Stimulated activated CD8-positive, alpha-beta memory T cell treated with anti-CD3 and anti-CD28 coated beads, Interleukin-4, amount 100 ng/mL, for 1 hour (primary cell): ENCODE measurements at places on chromosomes 6 and 20.

DNA sequence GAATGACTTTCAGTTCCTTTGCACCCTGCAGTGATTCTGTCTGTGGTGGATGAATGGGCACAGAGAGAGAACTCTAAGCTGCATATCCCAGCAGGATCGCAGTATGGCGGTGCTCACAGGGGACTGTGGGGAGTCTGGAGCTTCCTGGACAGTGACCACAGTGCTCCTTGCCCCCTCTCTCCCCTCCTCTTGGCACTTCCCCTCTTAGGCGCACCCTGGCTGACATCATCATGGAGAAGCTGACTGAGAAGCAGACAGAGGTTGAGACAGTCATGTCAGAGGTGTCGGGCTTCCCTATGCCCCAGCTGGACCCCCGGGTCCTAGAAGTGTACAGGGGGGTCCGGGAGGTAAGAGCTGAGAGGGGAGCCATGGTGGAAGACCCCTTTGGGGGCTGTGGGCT, 8.6 kb downstream of the BYSL start:
- DNase-seq: no peak

- DNase-seq: no peak
Measured at GRCh38 chr20:47551222-47551621, 49.5 kb downstream of the NCOA3 start.

- DNase-seq: no peak
Measured at GRCh38 chr6:20341096-20341495, 60.6 kb upstream of the E2F3 start.

- DNase-seq: no peak
Measured at GRCh38 chr6:161575523-161576254, 301.8 kb upstream of the AGPAT4 start.

GRCh38 chr6:155270561-155271091, 6.8 kb downstream of the CLDN20 start:
- DNase-seq: no peak

DNA sequence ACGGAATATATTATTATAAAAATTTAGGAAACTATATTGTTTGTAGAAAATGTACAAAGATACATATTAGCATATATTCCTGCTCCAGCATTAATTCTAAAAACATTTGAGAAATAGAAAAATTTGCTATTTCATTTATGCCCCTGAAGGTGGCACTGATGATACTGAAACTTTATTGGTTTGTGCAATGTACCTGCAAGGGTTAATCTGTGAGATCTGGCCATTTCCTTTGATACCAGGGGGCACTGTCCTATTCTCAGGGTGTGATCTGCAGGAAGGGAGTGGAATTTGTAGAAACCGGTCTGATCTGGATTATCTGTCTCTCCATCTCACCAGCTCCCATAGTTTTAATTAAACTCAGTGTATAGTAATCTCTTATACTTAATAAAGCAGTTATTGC, 625.1 kb upstream of the IMPG1 start:
- no peak for DNase-seq

DNA sequence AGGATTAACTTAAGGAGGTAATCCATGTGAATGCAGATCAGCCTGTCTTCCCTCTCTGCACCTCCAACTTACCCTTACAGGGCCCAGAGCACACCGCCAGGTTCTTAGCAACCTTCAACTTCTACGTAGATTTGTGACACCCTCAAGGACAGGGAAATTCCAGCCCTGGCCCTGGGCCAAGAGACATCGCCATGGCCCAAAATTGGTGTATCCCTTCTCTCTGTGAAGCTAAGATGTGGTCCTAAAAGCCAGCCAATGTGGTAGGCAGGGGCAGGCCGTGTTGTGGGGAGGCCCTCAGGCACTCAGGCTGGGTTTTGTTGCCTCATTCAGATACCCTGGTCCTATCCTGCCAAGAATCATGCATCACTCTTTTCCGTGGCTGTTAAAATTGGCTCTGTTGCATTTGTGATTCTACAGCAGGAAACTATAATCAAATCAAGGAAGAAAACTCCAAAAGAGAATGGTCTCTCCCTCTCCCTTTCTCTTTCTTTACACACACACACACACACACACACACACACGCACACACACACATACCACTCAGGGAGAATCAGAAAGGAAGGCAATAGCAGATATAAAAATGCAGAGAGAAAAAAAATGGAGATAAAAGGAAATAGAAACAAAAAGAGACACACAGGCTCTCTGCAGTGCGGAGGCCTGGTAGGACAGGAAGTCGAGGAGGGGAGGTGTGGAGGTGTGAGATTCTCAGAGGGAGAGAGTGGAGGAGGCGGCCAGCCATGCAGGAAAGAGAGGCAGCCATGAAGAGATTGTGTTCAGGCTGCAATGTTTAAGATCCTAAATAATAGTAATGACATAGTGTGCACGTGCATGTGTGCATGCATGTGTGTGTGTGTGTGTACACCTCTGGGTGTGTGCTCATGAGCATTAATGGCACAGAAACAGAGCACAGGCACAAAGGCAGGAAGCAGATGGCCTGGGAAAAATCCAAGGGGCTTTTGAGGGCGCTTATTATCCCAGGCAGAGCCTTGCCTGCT, 201.8 kb upstream of the LRFN2 start:
- no peak for DNase-seq

GRCh38 chr20:61387204-61387953, 135.3 kb downstream of the CDH4 start:
- no peak for DNase-seq

DNA sequence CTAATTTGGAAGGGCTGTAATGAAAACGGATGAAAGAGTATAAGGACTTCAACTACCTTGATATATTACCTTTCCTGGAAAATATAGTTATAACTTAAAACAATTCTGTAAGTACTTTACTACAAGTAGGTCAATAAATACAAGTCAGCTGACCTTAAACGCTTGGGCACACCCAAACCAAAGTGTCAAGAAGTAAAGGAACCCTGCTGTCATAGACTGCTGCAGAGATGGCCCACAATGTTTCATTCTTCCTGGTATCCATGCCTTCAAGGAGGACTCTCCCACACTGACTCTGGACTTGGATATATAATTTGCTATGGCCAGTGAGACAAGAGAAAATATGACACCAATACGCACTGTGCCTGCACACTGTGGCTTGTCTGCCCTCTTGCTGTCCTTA, 132.0 kb downstream of the LAMP5 start:
- no peak for DNase-seq

- no peak for DNase-seq
Measured at GRCh38 chr6:112927641-112928320, 580.7 kb downstream of the RFPL4B start.

DNA sequence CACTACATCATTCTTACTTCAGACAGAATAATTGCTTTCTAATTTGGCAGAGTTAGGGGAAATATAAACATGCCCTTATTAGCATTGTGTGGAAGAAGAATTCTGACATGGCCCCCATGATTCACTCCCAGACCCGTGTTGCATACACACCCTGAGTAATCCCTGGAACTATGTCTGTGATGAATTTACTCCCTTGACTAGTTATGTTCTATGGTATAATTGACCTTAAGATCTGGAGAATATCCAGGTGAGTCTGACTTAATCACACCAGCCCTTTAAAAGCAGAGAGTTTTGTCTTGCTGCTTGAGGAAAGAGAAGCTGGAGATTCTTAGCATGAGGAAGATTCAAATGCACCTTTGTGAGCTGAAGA, 262.9 kb downstream of the SOX4 start:
- DNase-seq: no peak

DNA sequence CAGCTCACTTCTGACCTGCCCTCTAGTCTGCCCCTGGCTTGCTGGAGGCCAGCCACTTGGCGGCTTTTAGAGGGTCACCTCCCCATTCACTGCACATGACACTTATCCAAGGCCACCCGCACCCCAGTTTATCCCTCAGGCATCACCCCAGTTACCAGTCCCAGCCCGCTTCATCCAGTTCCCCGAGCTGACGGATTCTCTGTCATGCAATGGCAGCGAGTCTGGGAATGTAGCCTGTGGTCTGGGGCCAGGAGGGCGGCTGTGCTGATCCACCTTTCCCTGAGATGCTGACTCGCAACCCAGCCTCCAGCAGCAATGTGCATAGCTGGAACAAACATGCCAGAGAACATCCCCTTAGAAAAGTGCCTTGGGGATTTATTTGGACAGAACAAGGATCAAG, 25.8 kb downstream of the SYNDIG1 start:
- no peak for DNase-seq

GRCh38 chr6:45420909-45421708, 43.4 kb upstream of the SUPT3H start:
- DNase-seq: no peak

DNA sequence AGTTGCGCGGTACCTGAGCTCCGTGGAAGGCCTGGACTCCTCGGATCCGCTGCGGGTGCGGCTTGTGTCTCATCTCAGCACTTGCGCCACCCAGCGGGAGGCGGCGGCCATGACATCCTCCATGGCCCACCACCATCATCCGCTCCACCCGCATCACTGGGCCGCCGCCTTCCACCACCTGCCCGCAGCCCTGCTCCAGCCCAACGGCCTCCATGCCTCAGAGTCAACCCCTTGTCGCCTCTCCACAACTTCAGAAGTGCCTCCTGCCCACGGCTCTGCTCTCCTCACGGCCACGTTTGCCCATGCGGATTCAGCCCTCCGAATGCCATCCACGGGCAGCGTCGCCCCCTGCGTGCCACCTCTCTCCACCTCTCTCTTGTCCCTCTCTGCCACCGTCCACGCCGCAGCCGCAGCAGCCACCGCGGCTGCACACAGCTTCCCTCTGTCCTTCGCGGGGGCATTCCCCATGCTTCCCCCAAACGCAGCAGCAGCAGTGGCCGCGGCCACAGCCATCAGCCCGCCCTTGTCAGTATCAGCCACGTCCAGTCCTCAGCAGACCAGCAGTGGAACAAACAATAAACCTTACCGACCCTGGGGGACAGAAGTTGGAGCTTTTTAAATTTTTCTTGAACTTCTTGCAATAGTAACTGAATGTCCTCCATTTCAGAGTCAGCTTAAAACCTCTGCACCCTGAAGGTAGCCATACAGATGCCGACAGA, 9.9 kb downstream of the HEY2 start:
- no peak for DNase-seq

- no peak for DNase-seq
Measured at GRCh38 chr6:43669050-43669921, 18.3 kb downstream of the MRPS18A start.

DNA sequence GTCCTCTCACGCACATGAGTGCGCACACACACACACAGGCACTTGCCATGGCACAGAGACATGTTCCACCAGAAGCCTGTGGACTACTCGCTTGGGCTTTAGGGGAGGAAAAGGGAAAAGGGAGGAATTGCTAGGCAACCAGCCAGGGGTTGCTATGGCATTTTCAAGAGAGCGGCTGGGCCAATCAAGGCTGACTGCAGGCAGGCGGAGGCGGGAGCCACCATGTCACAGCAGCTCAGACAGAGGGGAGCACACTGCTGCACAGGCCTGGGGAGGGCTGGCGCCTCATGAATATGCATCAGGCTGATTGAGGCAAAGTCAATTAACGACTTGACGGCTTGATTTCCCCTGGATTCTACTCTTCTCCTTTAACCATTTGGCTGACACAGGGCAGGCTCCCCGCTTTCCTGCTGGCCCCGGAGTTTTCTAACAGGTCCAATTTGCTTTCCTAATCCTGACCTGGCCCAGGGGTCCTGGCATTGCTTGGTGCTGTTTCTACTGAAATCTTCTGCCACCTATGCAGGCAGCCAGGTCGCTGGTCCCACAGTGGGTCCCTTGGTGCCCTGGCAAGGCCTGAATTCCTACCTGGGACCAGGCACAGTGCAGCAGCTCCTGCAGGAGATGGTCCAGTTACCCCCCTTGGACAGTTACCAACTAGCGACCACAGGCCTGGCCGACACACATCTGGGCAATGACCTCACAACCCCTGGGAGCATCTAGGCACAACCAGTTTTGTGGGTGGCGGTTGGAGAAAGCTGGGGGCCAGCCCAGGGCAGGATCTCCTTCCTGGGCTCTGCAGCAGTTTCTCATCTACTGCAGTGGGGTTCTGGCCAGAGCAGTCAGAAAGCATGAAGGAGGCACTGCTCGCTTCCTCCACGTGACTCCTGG, 52.1 kb downstream of the YTHDF1 start:
- no peak for DNase-seq

DNA sequence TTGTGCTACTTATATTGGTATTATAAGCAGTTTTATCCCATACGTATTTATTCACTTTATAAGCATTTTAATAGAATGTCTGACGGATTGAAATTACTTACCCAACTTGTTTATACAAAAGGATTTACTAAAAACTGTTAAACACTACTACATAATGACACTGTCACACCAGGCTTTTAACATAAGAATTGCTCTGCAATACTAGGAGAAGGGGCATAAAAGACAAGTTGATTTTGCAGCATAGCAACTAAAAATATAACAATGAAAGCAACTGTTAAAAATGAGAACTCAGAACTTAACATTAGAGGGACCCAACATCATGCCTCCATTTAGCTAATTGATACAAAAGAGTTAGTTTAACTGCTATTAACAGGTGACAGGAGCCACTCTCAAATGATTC, 995.3 kb downstream of the PHF3 start:
- no peak for DNase-seq

- DNase-seq: no peak
Measured at GRCh38 chr6:130420911-130421310, 55.1 kb downstream of the TMEM200A start.

- no peak for DNase-seq
Measured at GRCh38 chr20:39825950-39826349, 863.1 kb downstream of the MAFB start.

DNA sequence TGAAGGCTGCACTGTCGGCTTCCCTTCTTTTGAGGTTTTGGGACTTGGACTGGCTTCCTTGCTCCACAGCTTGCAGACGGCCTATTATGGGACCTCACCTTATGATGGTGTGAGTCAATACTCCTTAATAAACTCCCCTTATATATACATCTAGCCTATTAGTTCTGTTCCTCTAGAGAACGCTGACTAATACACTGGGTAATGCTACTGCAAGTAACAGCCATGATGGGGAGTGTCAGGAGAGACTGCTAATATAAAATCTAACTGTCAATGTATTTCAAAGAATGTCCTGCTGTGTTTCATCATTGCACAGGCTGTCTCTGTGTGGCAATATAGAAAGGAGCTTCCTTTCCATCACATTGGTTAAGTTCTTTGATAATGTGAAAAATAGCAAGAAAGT, 57.7 kb upstream of the UST start:
- DNase-seq: no peak

DNA sequence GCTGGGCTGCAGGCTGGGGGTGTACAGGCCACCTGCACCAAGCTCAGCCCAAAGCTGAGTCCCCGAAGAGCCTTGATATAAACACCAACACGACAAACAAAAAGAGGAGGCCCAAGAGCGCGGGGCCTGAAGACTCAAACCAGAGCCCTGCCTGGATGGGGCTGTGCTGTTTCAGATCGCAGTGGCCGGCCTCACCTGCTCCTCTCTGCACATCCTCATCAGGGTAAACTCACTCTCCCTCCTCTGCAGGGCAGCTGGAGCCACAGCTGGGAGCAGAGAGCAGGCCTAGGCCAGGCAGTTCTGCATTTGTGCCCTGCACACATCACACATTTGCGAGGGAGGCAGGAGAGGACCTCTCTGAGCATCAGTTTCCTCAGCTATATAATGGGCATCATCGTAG, 3.7 kb upstream of the RBM38 start:
- no peak for DNase-seq
